Diencephalon (tissue), 1 donor: ENCODE measurements at places on chromosomes 3 and 15. TPM values are rescaled to one million over a fixed set of nuclear protein-coding genes. Genes with fewer than 3 reads are reported as not detected.

The GPR87 gene
- not detected for total RNA-seq

The SNTN gene
- 2.3 TPM for total RNA-seq

The RTP1 gene
- total RNA-seq: 3.2 TPM

The GPR15 gene
- total RNA-seq: not detected

The ELL3 gene
- 3.9 TPM for total RNA-seq

The PIGZ gene
- 5.1 TPM for total RNA-seq

The PRTG gene
- 8.8 TPM for total RNA-seq

The EFCC1 gene
- total RNA-seq: 1.6 TPM

The SEMA3F gene
- 7.8 TPM for total RNA-seq

The COL6A6 gene
- total RNA-seq: 1.2 TPM

The ANKRD34C gene
- total RNA-seq: 0.92 TPM

The FBXL2 gene
- total RNA-seq: 82.8 TPM

The FGF7 gene
- 0.69 TPM for total RNA-seq

The LRRC31 gene
- not detected for total RNA-seq

The KNL1 gene
- total RNA-seq: 12.0 TPM

The KLHL25 gene
- 33.0 TPM for total RNA-seq

The CD47 gene
- total RNA-seq: 310 TPM

The MORC1 gene
- 0.23 TPM for total RNA-seq

The CPEB1 gene
- 10.8 TPM for total RNA-seq

The C2CD4B gene
- 1.2 TPM for total RNA-seq

The ANKRD63 gene
- 2.3 TPM for total RNA-seq

The TMEM108 gene
- total RNA-seq: 6.2 TPM

The CLDN16 gene
- total RNA-seq: 0.46 TPM

The LEKR1 gene
- 1.6 TPM for total RNA-seq

The HYAL1 gene
- 0.69 TPM for total RNA-seq

The GBE1 gene
- 22.1 TPM for total RNA-seq

The SCN5A gene
- total RNA-seq: 2.8 TPM

The DAZL gene
- total RNA-seq: 0.23 TPM

The SLC6A1 gene
- total RNA-seq: 154 TPM

The ABTB1 gene
- 7.6 TPM for total RNA-seq

The STXBP5L gene
- total RNA-seq: 23.8 TPM

The RABL3 gene
- total RNA-seq: 21.9 TPM

The TMCO5A gene
- total RNA-seq: not detected

The CTXN2 gene
- total RNA-seq: 1.6 TPM

The ANO10 gene
- 48.4 TPM for total RNA-seq

The GOLGA6L25 gene
- not detected for total RNA-seq

The CD96 gene
- total RNA-seq: not detected

The SLCO2A1 gene
- total RNA-seq: 0.69 TPM

The AP3S2 gene
- 60.2 TPM for total RNA-seq

The CATSPER2 gene
- total RNA-seq: 5.5 TPM

The PLCB2 gene
- total RNA-seq: 10.6 TPM

The MEX3B gene
- total RNA-seq: 38.1 TPM

The CRYGS gene
- total RNA-seq: 2.1 TPM

The CLEC3B gene
- total RNA-seq: 34.4 TPM

The IL12A gene
- total RNA-seq: 1.4 TPM

The ENTPD3 gene
- 17.8 TPM for total RNA-seq

The EAF2 gene
- 11.3 TPM for total RNA-seq

The ATOSA gene
- 48.0 TPM for total RNA-seq

The HTR3D gene
- not detected for total RNA-seq

The CCR3 gene
- total RNA-seq: not detected

The AEN gene
- total RNA-seq: 9.5 TPM

The ACKR4 gene
- not detected for total RNA-seq

The ITGA11 gene
- 0.92 TPM for total RNA-seq

The MOBP gene
- 0.92 TPM for total RNA-seq

The ESYT3 gene
- total RNA-seq: 4.4 TPM
